ENCODE measurements at places on chromosomes 12 and 14.

GRCh38 chr14:31954991-31955390, 122.1 kb upstream of the ARHGAP5 start:
- no peak for DNase-seq

GRCh38 chr12:56160193-56160763, 2.1 kb downstream of the MYL6 start:
- DNase-seq = no peak

GRCh38 chr14:64476438-64476837, 11.1 kb downstream of the AKAP5 start:
- no peak for DNase-seq

DNA sequence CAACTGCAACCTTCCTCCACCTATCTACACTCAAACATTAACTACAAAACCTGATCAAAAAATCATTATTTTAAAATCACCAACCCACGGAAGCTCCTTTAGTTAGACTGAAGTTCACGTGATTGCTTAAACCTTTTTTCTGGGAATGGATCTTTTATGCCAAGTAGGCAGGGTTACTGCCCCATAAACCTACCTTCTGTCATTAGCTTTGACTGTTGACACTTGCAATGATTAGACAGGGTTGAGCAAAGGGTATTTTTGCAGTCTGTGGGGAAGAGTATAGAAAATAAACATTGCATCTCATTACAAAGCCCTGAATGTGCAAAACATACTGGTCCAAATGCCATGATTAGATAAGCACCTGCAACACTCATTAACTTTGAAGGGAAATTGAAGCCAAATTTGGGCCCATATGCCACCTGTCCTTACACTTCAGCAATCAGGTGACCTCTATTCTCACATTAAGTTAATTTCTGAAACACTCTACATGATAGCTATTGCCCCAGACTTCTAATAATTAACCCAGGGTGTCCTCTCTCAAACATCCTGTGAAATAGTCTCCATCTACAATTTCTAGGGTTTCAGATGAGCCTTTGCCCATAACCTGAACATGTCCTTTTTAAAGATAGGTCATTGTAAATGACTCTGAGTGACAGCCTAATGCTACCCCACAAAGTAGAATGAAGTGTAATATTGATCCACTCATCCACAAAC, 156.0 kb upstream of the PLEKHG7 start:
- DNase-seq = no peak

DNA sequence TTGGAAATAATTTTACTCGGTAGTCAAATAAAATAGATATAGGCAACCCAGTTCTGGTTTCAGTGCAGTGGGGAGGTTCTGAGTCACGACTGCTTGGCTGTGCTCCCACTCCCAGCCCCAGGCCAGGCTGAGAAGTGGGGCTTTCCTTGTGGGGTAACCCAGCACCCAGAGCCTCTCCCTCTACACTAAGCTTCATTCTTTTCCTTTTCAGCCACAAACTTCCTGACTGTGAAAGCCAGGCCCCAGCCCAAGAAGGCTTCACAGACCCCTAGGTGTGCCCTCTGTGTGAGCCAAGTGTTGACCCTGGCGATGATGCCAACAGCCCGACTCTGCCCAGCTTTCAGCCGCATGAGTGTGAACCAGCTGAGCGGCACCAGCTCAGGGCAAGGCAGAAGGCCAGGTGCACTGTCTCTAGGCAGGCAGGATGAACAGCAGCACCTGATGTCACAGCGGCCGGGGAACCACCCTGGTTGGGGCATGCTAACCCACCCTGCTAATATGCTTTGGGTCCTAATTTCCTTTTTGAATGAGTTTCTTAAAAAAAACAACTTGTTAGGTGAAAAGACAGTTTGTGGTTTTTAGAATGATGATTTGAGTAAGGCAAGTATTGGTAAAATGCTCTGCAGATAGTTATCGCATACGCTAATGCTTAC, 42.2 kb upstream of the ATP23 start:
- no peak for DNase-seq

GRCh38 chr14:105878554-105878953, 352.2 kb downstream of the TMEM121 start:
- no peak for DNase-seq
